ENCODE measurements at places on chromosomes 7 and 10.

DNA sequence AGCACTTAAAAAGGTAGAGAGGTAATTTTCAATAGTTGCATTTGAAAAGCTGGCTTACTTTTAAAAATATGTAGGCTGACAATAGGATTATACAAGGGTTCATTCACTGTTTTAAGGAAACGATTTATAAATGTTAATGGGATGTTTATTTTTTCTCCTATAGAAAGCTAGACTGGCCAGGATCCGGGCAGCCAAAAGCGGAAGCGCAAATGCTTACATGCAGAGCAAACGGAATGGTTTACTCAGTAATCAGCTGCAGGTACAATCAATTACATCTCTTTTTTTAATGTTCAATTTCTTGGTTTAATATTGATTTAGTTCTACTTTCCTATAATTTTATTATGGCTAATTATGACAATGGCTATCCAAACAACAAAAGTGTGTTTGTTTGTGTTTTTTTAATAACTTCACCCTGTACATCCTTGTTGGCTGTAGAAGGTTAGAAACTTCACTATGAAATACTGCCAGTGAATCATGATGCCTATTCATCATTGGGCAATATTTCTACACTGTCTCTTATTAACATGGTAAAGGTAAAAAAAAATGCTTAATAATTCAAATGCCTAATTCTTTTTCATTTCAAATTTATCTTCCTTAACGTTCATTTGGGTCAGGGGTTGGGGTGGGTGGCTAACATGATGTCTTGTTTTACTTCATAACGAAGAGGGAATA, 116.4 kb downstream of the TSPAN12 start:
- no peak for DNase-seq

GRCh38 chr10:118020365-118020764, 26.4 kb downstream of the RAB11FIP2 start:
- no peak for DNase-seq

DNA sequence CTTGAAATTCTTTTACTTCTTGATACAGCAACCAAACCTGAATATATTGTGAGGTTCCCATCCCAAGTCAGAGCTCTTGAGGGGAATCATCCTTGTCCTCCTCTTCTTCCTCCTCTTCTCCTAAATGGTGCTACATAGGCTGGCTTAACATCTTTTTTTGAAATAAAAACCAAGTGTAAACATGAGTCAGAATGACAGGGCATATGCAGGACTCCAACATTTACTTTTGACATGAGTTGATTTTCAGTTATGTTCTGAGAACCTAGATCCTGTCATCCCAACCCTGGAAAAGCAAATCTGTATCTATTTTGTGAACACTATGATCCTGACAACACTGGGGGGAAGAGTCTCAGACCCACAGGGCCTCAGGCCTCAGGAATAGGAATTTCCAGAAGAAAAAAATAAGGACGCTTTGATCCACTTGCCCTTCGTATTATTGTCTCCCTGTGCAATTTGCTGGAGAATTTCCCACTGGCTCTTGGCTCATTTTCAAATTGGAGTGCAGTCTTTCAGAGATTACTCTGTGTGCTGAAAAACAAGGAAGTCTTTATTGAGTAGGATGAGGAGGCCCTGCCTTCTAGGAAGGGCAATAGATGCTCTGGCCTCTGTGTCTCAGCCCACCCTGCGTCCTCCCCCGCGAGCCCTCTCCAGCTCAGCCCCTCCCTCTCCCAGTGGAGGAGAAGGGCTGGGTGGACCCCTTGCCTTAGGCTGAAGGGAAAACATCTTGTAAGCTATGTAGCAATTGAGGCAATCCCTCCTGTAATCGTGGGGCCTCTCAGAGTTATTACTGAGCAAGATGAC, 121.6 kb downstream of the CREB5 start:
- no peak for DNase-seq

DNA sequence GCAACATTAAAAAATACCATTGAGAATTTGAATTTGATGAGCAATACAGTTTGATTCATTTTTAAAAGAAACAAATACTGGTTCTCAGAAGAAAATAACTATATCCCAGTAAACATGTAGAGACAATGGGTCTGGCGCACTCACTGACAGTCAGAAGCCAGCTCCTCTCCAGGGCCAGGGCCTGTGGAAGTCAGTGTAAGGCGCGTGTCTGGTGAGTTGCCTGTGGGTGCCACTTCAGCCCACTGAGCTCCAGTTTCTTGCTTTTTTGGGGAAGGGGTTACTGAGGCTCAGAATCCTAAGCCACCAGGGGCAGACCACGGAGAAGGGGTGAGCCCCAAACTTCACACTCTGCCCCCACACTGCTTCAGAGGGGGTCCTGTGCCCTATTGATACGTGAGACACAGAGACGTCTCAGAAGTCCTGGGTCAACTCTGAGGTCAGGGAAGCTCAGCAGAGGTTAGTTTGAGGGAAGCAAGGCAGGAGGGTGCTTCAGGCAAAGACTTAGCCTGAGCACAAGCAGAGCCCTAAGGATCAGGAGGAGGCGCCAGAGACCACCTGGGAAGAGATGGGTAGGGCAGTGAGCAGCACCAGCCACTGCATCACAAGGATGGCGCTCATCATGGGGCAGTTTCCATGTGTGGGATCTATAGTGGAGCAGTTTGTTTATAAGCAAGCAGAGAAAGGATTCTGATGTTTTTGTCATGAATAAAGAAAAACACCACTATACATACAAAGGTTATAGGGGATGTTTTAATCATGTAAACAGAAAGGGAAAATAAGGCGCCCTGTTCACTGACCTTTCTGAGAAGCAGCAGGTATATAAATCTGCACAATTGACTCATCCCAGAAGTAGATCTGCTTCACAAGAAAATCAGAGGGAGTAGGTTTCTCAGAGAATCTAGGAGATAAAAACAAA, 95.7 kb downstream of the PKD1L1 start:
- DNase-seq, result no peak

GRCh38 chr10:26211781-26212444, 4.7 kb upstream of the GAD2 start:
- no peak for DNase-seq

DNA sequence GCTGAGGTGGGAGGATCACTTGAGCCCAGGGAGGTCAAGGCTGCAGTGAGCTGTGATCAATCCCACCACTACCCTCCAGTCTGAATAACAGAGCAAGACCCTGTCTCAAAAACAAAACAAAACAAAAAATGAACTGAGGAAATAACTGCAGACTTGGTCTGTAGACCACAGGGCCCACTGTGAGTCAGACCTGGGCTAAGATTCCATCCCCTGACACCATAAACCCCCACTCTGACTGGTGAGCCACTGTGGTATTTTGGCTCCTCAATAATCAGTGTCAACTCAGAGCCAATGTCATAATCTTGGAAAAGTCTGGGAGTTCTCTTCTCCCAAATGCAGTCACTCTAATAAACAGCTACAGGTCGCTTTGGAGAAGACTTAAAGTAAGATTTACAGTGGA, 24.0 kb upstream of the ERCC6 start:
- DNase-seq, result no peak

DNA sequence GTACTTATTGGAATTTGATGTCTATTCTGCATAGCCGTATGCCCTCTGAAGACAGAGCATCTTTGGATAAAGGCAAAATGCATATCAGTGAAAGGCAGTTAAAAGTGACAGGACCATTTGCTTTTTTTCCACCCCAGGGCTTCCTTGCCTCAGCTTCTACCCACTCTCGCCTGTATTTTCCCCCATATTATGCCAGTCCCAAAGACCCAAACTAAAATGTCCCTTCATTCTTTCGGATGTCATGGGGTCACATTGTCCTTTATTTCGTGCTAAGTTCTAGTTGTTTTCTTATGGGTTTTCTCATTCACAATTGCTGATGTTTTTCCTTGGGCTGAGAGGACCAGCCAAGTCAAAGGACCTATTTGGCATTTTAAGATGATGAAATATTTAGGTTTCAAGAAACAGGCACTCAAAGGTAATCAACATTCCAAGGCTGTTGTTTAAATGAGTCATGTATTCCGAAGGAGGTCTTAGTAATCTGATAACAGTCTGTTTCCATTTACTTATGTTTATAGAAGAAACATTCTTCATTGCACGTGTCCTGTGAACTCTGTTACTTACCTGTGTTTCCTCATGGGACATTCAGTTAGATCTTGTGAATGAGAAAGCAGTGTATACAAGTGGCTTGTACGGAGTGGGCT, 74.1 kb downstream of the DNAH11 start:
- no peak for DNase-seq

DNA sequence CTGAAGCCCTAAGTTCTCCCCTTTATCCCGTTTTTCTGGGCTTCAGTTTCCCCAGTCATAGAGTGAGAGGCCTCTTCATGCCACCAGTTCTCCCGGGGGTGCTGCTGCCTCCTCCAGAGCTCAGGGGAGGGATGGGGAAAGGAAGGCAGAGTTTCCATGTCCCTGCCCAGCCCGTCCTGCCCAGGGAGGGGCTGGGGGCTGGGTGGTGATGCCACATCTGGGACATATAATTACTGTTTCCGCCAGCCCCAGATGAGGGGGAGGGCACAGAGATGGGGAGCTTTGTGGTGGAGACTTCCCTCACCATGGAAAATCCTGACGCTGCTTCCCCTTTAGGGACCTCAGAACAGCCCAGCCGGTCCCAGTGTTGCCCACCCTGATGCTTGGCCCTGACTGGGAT, 4.1 kb downstream of the AQP1 start:
- no peak for DNase-seq

All from stimulated activated CD4-positive, alpha-beta T cell treated with anti-CD3 and anti-CD28 coated beads, Interleukin-2, amount 100 ng/mL, for 4 hours (primary cell).